ENCODE measurements at places on chromosomes 2 and 18. TPM values are rescaled to one million over a fixed set of nuclear protein-coding genes. Genes with fewer than 3 reads are reported as not detected.

DNA sequence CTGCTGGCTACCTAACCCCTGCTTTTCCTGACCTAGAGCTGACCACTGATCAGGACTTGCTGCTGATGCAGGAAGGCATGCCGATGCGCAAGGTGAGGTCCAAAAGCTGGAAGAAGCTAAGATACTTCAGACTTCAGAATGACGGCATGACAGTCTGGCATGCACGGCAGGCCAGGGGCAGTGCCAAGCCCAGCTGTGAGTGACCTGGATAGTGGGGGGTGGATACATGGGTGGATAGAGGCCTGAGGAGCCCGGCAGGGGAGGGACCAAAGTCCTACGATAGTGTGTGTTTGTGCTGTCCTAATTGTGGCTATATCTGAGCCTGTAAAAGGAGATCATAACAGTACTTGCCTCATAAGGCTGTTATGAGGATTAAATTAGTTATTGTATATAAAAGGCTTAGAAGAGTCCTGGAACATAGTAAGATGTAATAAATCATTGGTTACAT lies 8.2 kb downstream of the PLCD4 start:
- peaks cover 19% of the 10 kb centered on the region for H3K36me3 ChIP-seq
- no peak for DNase-seq
- H3K4me1 ChIP-seq: peaks cover 16% of the 10 kb centered on the region
- no peaks in the 10 kb centered on the region for H3K27me3 ChIP-seq
- H3K27ac ChIP-seq: peak overlapping the region; percentile 88

DNA sequence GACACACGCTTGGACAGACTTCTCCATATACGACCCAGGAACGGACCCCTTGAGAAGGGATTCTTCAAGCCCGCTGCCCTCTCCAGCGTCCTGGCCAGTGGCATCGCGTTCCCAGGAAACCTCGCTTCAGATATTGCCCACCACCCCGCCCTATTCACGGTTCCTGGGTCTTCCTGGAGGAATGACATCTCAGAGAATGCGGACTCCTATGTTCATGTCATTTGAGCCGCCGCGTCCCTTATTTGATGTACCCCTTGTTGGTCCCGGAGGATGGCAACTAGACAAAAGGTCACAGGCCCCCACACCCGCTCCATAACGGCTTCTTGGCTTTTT lies 588 bp upstream of the CCDC93 start:
- no peaks in the 10 kb centered on the region for H3K27me3 ChIP-seq
- H3K27ac ChIP-seq: peak overlapping the region; percentile 97
- no peaks in the 10 kb centered on the region for H3K36me3 ChIP-seq
- DNase-seq: no peak
- peak overlapping the region; percentile 99 for H3K4me3 ChIP-seq

GRCh38 chr2:39730685-39731302 lies 48.3 kb downstream of the THUMPD2 start:
- H3K4me3 ChIP-seq: no peak overlapping the region
- peaks cover 19% of the 10 kb centered on the region for H3K4me1 ChIP-seq
- DNase-seq: no peak
- no peak overlapping the region for H3K27ac ChIP-seq
- H3K36me3 ChIP-seq: no peaks in the 10 kb centered on the region
- no peaks in the 10 kb centered on the region for H3K27me3 ChIP-seq

GRCh38 chr2:237456200-237456843 lies 30.7 kb upstream of the MLPH start:
- DNase-seq: peak; percentile 98
- no peak overlapping the region for H3K4me3 ChIP-seq
- no peaks in the 10 kb centered on the region for H3K27me3 ChIP-seq
- peak overlapping the region; percentile 71 for H3K27ac ChIP-seq
- H3K36me3 ChIP-seq: no peaks in the 10 kb centered on the region

BOLL gene
- total RNA-seq: 8.1 TPM

DNA sequence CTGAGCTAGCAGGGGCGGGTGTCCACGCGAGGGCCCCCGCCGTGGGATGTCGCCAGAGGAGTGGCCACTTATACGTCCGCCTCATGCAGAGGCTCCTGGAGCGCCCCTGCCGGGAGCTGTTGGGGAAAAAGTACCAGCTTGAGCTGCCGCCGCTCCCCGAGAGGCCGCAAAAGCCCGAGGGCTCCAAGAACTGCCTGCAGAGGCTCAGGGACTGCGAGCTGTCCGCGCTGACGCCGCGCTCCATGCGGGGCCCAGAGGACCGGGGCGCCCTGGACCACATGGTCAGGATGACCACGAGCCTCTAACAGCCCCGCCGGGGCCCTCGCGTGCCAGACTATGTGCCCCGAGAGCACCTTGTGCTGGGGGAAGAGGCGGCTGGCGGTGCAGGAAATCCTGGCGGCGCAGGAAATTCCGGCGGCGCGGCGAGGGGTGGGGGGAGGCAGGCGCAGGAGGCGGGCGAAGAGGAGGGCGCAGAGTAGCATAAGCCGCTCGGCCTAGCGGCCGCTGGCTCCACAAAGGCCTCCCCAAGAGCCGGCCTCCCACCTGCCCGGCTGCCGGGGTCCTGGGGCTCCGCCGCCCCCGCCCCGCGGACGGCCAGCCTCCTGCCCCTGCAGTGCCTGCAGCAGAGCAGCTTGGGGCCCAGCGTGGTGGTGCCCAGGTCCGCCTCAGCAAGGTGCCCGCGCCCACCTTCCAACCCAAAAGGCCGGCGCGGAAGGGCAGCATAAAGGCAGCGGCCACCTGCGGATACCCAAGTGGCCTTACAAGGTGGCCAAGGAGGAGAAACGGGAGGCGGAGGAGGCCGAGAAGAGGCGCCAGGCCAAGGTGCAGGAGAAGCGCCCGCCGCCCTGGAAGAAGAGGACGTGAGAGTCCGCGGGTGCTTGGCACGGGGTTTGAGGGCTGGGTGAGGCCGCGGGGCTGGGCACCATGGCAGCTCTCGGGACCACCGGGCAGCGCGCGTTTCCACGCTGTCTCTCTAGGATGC lies 42.1 kb upstream of the TRIM43B start:
- no peak for DNase-seq
- H3K36me3 ChIP-seq: no peaks in the 10 kb centered on the region
- no peaks in the 10 kb centered on the region for H3K4me1 ChIP-seq
- H3K4me3 ChIP-seq: peak overlapping the region; percentile 66
- peak overlapping the region; percentile 58 for H3K27ac ChIP-seq
- no peaks in the 10 kb centered on the region for H3K27me3 ChIP-seq

HTRA2 gene
- 30.6 TPM for total RNA-seq

DNA sequence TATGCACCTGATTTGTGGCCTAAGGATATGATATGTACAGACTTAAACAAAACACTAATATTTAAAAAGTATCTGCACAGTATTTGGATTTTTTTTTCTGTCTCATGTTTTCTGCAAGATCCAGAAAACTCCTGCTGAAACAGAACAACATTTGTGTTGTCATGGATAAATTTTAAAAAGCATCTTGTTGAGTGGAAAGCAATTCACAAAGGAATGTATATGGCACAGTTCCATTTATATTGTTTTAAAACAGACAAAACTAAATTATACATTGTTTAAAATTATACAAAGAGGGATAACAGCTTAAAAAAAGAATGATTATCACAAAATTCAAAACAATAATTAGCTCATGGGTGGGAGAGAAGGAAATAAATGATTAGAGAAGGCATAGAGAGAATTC lies 193.5 kb downstream of the PPP1R1C start:
- no peak overlapping the region for H3K4me3 ChIP-seq
- DNase-seq: no peak
- H3K36me3 ChIP-seq: no peaks in the 10 kb centered on the region

ADD2 gene
- total RNA-seq: 0.20 TPM

GRCh38 chr2:45905632-45905958 lies 254.1 kb downstream of the PRKCE start:
- H3K27ac ChIP-seq: no peak overlapping the region
- H3K4me3 ChIP-seq: no peak overlapping the region
- H3K27me3 ChIP-seq: no peaks in the 10 kb centered on the region
- DNase-seq: no peak
- H3K36me3 ChIP-seq: no peaks in the 10 kb centered on the region
- H3K4me1 ChIP-seq: peaks cover 8% of the 10 kb centered on the region

ONECUT2 gene
- not detected for total RNA-seq

DNA sequence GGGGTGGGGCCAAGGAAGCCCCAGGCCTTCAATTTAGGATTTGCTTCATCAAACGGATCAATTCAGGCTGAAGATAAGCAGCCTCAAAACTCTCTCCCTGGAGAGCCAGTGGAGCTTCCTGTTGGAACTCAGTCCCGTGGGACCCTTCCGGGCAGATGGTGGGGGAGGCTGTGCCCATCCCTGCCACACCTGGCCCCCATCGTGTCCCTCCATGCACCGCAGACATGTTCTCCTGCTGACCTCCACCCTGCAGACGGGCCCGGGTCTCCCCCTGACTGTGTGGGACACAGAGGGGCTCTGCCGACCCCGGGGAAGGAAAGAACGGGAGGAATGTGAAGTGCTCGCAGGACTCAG lies 144.2 kb downstream of the TPO start:
- no peak overlapping the region for H3K27ac ChIP-seq
- no peak overlapping the region for H3K4me3 ChIP-seq
- no peaks in the 10 kb centered on the region for H3K27me3 ChIP-seq
- no peaks in the 10 kb centered on the region for H3K4me1 ChIP-seq
- no peaks in the 10 kb centered on the region for H3K36me3 ChIP-seq

DNA sequence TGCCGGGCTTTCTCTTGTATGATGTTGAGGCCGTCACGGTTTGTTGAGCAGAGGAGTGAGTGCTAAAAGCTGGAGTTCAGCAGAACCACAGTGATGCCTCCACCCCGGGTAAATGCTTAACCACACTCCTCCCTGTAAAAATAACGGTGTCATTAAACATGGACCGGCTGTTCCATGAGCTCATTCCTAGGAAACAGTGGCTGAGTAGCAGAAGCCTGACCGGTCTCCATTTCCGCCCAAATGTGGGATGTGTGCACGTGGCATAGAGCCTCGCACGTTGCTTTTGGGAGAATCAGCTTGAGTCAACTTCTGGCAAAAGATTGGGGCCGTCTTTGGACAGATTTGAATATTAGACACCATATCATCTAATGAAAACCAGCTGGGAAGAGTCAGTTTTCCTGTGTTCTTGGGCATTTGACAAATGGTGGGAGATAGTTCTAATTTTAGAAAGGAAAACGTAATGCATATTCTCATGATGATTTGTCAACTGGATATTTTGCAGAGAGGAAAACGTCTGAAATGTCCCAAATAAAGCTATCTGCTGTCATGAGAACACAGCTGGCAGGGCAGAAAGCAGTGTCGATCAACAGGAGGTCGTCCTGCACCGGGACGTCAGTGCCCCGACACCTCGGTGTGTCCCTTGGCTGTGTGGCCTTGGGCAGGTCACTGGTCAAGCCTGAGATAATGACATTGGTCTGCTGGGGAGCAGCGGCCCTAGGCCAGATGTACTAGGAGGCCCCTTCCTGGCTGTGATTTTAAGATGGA lies 42.4 kb downstream of the LRRFIP1 start:
- no peaks in the 10 kb centered on the region for H3K36me3 ChIP-seq
- no peaks in the 10 kb centered on the region for H3K27me3 ChIP-seq
- peak; percentile 75 for DNase-seq
- H3K4me3 ChIP-seq: no peak overlapping the region
- H3K4me1 ChIP-seq: peaks cover 54% of the 10 kb centered on the region

PLA2R1 gene
- 0.39 TPM for total RNA-seq

CCDC141 gene
- 1.5 TPM for total RNA-seq

GYPC gene
- total RNA-seq: 66.3 TPM

DNA sequence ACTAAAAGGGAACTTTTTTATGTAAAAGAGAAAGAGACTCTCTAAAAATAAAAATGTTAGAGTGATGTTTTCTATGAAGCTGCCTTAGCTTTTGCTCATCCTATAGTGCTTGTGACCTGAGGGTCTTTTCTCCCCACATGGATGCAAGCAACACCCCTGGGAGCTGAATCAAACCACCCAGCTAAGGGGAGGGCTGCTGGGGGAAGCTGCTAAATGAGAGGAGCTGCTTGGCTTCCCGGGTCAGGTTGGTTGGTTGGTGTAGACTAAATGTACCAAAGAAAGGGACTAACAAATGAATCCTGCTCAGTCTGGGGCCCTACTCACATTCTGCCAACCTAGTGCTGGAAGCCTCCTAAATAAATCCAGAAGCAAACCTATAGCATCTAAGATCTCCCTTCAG lies 35.0 kb downstream of the AFF3 start:
- no peak overlapping the region for H3K27ac ChIP-seq
- no peak overlapping the region for H3K4me3 ChIP-seq
- H3K36me3 ChIP-seq: no peaks in the 10 kb centered on the region
- no peaks in the 10 kb centered on the region for H3K4me1 ChIP-seq

- no peaks in the 10 kb centered on the region for H3K27me3 ChIP-seq
- H3K4me3 ChIP-seq: no peak overlapping the region
- no peaks in the 10 kb centered on the region for H3K4me1 ChIP-seq
- no peak overlapping the region for H3K27ac ChIP-seq
Observed at GRCh38 chr2:49177194-49177593, 22.9 kb upstream of the FSHR start.

DNA sequence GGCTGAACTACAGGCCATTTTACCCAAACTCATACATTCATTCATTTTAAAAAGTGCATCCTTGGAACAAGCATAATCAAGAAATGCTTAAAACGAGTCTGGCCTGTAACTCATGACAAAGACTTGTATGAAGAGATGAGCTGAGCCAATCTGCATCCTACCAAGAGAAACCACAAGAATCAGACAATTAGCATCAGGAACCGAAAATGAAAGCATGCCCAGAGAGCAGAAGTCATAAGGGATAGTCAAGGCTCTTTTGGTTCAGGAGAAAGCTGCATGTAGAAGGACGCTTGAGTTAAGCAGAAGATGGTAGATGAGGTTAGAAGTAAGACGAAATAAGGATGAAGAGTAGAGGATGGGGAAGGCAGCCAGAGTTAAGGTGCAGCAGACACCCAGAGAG lies 137.0 kb upstream of the CTNNA2 start:
- H3K27me3 ChIP-seq: no peaks in the 10 kb centered on the region
- no peak overlapping the region for H3K27ac ChIP-seq
- no peak for DNase-seq
- no peak overlapping the region for H3K4me3 ChIP-seq
- no peaks in the 10 kb centered on the region for H3K4me1 ChIP-seq

SIX3 gene
- total RNA-seq: not detected

CHN1 gene
- total RNA-seq: 1.5 TPM

DNA sequence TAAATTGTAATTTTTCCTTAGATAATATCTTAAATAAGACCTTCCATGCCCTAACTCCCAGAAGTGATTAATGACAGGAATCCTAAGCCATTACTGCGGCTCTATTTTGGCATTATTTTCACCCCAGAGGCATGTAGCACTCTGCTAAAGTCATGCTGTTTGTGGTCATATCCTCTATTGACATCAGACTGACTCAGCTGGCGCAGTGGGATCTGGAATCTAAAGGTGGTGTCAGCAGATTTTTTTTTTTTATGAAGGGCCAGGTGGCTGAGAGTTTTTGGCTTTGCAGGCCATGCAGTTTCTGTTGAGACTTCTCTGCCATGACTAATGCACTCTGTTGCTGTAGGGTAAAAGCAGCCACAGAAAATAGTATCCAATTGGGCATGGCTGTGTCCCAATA lies 64.1 kb upstream of the ACVR1C start:
- H3K4me1 ChIP-seq: no peaks in the 10 kb centered on the region
- H3K27me3 ChIP-seq: no peaks in the 10 kb centered on the region
- no peaks in the 10 kb centered on the region for H3K36me3 ChIP-seq
- H3K27ac ChIP-seq: peak overlapping the region; percentile 53
- H3K4me3 ChIP-seq: no peak overlapping the region
- peak; percentile 44 for DNase-seq
